Thyroid gland (tissue), 4 donors: ENCODE measurements at places on chromosomes 3 and 15.
A peak's percentile ranks its signal among the peaks of the same experiment; 100 is the strongest.

- DNase-seq, result no peak
Observed at GRCh38 chr3:126319701-126320295, 37.4 kb downstream of the KLF15 start.

- peak; percentile 51 for DNase-seq
Observed at GRCh38 chr3:170038434-170039110, 777 bp downstream of the GPR160 start.

- no peak for DNase-seq
Observed at GRCh38 chr3:174792864-174793263, 66.3 kb upstream of the NAALADL2 start.

DNA sequence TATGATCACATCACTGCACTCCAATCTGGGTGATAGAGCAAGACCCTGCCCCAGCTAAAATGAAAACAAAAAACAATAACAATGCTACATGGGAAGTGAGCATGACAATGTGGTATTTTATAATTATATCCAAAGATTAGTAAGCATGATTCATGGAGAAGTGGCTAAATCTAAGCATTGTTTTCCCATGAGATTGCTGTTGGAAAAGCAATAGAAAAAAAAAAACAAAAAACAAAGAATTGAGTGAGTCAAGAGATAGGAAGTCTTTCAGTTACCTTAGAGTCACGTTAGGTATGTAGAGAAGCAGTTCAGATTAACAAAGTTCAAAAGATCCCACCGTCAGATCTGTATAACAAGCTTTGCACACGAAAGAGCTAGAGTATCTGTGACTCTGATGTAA, 210.3 kb upstream of the CNTN6 start:
- no peak for DNase-seq

DNA sequence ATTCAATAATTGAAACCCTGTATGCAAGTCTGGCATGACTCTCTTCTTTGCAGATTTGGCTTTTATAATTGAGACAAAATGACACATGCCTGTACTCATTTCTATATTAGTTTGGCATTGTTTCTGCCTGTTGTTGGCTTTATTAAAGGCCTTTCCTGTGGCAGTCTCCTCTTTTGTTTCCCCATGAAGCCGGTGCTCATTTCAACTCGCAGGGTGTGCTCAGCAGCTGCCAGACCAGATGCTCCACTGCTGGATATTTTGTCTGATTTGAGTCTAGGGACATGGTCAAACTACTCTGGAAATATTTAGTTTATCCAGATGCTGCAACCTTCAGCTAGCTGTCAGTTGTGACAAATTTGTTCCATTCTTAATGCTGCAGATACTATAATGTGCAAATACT, 445.3 kb downstream of the NAALADL2 start:
- no peak for DNase-seq

DNA sequence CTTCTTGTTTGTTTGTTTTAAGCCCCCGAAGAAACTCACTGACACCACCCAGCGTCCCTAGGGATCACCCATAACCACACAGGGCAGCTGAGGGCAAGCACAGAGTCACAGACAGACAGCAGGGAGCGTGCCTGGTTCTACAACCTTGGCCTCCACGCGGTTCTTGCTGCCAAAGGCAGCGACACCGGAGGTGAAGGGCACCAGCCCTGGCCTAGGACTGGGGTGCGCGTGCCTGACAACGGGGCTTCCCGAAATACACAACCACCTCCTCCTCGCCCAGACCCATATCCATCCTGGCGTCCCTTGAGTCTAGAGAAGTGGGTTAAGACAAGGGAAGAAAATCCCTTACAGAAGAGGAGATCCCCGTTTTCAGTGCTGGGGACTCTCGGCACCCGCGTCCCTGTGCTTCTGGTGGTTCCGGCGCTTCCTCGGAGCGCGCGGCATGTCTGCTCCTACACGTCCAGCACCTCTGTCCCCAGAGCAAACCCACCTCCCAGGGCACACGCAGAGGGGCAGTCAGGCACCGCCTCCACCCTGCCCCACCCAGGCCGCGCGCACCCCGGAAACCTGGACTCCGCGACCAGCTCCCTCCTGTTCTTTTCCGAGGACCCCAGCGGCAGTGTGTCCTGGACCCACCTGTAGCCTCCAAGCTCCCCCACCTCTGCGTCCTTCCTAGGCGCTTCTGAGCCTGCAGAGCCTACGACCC, 911 bp downstream of the RFTN1 start:
- peak; percentile 68 for DNase-seq

GRCh38 chr3:125104639-125105038, 48.8 kb upstream of the HEG1 start:
- DNase-seq, result no peak

DNA sequence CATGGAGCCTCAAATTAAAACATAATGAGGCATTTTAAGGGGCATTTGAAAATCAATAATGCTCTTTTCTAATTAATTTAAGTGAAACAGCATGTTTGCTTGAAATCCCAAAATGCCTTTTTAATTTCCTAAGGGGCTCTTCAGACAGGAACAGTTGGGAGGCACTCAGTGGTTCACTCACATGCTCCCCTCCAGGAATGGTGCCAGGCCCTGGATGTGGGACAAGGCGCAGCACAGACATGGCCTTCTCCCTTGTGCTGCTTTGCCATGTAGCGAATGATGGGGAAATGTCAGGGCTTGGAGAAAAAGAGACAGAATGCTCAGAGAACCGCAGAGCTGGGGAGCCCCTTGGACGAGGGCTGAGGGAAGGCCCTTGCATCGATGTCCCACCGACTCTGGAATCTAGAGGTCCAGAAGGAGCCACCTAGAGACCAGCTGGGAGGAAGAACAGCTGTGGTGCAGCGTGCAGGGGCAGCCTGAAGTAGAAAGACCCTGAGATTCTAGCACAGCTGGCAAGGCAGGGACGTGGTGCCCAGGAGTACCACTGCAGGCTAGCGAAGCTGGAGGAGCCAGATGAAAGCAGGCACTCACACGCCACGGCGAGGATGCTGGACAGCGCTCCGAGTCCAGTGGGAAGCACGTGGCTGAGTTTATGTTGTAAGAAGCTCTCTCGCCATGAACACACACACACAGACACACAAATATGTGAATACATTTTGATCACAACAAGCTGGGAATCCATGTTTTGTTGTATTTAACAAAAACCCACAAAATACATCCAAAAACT, 27.0 kb downstream of the NSMCE3 start:
- DNase-seq, result peak; percentile 91

DNA sequence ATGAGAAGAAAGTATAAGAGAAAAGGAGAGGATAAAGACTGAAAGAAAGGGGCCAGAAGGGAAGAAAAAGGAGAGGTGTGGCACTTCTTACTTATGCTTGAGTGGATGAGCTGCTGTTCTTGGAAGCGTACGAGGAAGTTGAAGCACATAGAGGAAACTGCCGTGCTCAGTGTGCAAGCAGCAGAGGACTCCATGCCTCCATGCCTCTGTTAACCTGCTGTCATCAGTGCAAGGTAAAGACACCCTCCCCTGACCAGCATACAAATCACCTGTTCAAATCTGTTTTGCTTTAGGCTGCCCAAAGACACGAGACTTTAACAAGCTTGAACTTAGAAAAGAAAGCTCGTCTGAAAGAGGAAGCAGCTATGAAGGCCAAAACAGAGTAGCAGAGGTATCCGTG, 6.4 kb downstream of the WDR5B start:
- DNase-seq, result no peak

- no peak for DNase-seq
Observed at GRCh38 chr3:197913641-197914380, 36.2 kb upstream of the RPL35A start.
